Smooth muscle cell of bladder (primary cell): ENCODE measurements at places on chromosomes 12 and 14. TPM values are rescaled to one million over a fixed set of nuclear protein-coding genes. Genes with fewer than 3 reads are reported as not detected.

Gene PXMP2
- 16.8 and 19.2 TPM in 2 replicates for total RNA-seq

Gene ZNF891
- 0.71 and 0.92 TPM in 2 replicates for total RNA-seq

Gene COCH
- total RNA-seq: 0.14 and 0.18 TPM in 2 replicates

Gene CEP170B
- 9.0 and 14.0 TPM in 2 replicates for total RNA-seq

Gene CRIP1
- 2.0 and 3.3 TPM in 2 replicates for total RNA-seq

Gene REM2
- 0.09 and 0.14 TPM in 2 replicates for total RNA-seq

Gene SERPINA10
- total RNA-seq: not detected in 2 replicates

Gene SLC39A2
- total RNA-seq: under 0.01 and 0.09 TPM in 2 replicates
